ENCODE measurements at places on chromosomes 5 and 9. TPM values are rescaled to one million over a fixed set of nuclear protein-coding genes. Genes with fewer than 3 reads are reported as not detected.

Gene ADAMTS13
- total RNA-seq, result 4.7 TPM

Gene ANKRD20A1
- total RNA-seq, result 2.0 TPM

Gene FBXO10
- total RNA-seq, result 4.9 TPM

Gene RETREG1
- 50.7 TPM for total RNA-seq

Gene EDIL3
- total RNA-seq, result 19.9 TPM

Gene AK8
- not detected for total RNA-seq

Gene NKD2
- total RNA-seq, result 1.8 TPM

Gene RNF183
- not detected for total RNA-seq

Gene C9orf153
- not detected for total RNA-seq

- DNase-seq, result peak; percentile 79
Measured at GRCh38 chr9:119968836-119969707, 599.8 kb upstream of the BRINP1 start.

- DNase-seq, result no peak
Measured at GRCh38 chr5:15074651-15075050, 203.1 kb upstream of the ANKH start.

GRCh38 chr9:34170237-34170991 is 8.4 kb upstream of the UBAP1 start:
- no peak for DNase-seq

DNA sequence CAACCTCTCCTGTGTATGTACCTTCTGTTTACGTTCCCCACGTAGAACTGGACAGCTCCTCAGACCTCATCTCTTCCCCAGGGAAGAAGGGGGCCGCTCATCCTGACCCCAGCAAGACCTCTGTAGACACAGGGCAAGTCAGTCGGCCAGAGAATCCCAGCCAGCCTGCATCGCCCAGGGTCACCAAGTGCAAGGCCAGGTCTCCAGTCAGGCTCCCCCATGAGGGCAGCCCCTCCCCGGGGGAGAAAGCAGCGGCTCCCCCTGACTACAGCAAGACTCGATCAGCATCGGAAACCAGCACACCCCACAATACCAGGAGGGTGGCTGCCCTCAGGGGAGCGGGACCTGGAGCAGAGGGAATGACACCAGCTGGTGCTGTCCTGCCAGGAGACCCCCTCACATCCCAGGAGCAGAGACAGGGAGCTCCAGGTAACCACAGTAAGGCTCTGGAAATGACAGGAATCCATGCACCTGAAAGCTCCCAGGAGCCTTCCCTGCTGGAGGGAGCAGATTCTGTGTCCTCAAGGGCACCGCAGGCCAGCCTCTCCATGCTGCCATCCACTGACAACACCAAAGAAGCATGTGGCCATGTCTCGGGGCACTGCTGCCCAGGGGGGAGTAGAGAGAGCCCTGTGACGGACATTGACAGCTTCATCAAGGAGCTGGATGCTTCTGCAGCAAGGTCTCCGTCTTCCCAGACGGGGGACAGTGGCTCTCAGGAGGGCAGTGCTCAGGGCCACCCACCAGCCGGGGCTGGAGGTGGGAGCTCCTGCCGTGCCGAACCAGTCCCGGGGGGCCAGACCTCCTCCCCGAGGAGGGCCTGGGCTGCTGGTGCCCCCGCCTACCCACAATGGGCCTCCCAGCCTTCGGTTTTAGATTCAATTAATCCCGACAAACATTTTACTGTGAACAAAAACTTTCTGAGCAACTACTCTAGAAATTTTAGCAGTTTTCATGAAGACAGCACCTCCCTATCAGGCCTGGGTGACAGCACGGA is 86.7 kb downstream of the GOLPH3 start:
- no peak for DNase-seq

DNA sequence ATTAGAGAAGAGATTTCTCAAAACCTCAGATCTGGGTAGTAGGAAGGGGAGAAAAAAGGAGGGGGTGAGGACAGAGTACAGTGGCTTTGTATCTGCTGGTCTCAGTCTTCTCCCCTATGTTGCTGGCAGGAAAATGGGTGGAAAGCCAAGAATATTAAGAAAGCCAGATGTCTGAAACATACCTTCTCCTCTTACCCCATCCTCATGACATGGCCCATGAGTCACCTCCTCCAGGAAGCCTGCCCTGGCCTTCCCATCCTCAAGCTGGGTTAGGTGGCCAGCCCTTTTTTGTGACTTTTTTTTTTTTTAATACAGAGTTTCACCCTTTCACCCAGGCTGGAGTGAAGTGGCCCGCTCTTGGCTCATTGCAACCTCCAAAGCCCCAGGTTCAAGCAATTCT is 61.8 kb downstream of the ABCA1 start:
- DNase-seq, result no peak

GRCh38 chr5:142215915-142216681 is 107.5 kb downstream of the NDFIP1 start:
- DNase-seq, result no peak
